ENCODE measurements at places on chromosomes 2 and 18.

DNA sequence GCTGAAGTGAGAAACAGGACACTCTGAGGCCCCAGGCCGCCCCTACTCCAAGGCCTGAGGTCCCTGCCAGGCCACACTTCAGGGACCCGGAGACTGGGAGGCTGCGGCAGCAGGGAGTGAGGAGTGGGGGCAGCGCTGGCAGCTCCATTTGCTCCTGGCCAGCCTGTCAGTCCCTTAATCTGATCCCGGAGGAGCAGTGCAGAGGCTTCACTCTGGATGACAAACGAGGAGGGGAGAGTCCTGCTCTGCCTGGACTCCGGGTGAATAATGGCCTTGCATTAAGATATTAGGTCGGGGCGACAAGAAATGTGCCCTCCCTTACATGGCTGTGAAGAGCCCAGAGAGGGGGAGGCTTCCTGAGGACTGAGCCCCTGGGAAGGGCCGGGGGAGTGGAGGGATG is 14.3 kb upstream of the PRSS56 start:
- DNase-seq, result no peak

DNA sequence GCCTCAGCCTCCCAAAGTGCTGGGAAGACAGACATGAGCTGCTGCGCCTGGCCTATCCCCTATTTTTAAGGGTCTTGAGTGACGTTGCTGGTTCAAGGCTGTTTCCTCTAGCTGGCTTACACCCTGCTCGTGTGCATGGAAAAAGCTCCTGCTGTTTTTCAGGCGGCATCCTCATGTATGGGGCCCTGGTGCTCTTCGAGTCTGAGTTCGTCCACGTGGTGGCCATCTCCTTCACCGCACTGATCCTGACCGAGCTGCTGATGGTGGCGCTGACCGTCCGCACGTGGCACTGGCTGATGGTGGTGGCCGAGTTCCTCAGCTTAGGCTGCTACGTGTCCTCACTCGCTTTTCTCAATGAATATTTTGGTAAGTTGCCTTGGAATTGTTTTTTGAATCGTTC is 22.0 kb upstream of the NFATC1 start:
- DNase-seq, result no peak

GRCh38 chr18:25136416-25137196 is 215.4 kb downstream of the ZNF521 start:
- DNase-seq, result no peak

- DNase-seq, result no peak
Measured at GRCh38 chr2:231795525-231796327, 9.5 kb downstream of the COPS7B start.

DNA sequence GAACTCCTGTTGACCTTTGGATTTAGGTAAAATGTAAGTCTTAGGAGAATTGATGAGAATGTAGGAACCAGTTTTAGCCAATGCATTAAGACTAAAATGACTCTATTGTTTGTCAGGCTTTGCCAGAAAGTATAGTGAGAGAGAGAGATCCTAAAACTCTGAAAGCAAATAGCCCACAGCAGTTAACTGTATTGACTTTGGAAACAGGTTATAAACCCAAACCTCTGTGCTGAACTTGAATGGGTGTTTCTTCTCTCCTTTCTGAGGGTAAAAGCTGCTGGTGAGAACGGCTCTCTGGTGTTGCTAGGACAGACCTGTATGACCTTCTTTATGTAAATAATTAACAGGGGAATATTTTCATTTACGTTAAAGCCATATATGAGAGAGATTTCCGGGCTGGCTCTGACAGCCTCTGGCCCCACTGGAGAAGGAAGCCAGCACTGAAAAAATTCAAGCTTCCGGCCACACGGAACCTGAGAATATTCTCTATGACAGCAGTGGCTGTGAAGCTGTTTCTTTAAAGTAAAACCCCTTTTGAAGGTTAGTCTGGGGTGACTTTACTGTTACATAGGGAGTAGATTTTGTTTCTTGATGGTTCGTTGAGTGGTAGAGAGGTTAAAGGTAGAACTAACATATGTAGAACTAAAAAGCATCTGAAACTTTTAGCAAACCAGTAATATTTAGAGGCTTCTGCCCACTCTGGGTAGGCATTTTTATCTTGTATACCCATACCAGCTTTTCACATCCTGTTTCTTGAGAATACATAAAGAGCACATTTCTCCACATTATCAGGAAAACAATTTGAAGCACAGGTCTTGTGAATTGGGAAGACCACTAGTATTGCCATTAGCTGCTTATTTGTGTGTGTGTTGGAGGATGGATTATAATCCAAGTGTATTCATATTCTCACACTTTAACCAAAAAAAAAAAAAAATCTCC is 123.8 kb downstream of the SPTBN1 start:
- no peak for DNase-seq

GRCh38 chr2:234091432-234091879 is 41.0 kb downstream of the SPP2 start:
- DNase-seq, result no peak

DNA sequence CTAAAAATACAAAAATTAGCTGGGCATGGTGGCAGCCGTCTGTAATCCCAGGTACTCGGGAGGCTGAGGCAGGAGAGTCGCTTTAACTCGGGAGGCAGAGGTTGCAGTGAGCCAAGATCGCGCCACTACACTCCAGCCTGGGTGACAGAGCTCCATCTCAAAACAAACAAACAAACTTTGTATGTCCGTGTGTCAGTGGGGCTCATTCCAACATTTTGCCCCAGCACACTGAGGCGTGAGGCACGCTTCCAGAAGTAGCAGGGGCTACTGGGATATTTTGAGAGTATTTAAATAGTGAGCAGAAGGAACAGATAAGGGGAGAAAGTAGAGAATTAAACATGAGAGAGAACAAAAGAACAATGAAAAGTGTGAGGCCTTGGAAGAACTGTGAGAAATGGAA is 83.3 kb upstream of the TANK start:
- DNase-seq, result no peak

- no peak for DNase-seq
Measured at GRCh38 chr2:59239146-59239545, 998.0 kb upstream of the FANCL start.

GRCh38 chr2:46389417-46389916 is 89.9 kb upstream of the TMEM247 start:
- no peak for DNase-seq

DNA sequence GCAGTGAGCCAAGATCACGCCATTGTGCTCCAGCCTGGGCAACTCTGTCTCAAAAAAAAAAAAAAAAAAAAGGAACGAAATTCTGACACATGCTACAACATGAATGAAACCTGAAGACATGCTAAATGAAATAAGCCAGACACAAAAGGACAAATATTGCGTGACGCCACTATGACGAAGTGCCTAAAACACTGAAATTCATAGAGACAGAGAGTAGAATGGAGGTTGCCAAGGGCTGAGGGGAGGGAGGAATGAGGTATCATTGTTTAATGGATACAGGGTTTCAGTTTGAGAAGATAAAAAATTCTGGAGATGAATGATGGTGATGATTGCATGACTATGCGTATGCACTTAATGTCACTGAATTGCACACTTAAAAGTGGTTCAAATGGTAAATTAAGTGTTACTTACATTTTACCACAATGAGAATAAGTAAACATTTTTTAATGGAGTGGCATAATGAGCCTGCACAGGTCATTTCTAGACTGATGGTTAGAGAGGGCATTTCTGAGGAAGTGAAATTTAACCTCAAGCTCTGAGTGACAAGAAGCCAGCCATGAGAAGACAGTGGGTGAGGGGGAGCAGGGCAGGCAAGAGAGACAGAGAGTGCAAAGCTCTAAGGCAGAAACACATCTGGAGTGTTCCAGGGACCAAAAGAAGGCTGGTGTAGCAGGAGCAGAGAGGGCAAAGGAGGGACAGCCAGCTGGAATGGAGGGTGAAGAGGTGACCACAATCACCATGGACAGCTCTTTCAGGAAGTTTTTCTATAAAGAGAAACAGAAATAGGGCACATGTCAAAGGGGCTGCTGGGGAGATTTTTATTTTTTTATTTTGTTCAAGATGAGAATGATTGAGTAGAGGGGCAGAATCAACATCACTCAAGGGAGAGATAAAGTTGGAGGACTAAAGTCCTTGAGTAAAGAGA is 20.6 kb upstream of the EXOC6B start:
- no peak for DNase-seq

DNA sequence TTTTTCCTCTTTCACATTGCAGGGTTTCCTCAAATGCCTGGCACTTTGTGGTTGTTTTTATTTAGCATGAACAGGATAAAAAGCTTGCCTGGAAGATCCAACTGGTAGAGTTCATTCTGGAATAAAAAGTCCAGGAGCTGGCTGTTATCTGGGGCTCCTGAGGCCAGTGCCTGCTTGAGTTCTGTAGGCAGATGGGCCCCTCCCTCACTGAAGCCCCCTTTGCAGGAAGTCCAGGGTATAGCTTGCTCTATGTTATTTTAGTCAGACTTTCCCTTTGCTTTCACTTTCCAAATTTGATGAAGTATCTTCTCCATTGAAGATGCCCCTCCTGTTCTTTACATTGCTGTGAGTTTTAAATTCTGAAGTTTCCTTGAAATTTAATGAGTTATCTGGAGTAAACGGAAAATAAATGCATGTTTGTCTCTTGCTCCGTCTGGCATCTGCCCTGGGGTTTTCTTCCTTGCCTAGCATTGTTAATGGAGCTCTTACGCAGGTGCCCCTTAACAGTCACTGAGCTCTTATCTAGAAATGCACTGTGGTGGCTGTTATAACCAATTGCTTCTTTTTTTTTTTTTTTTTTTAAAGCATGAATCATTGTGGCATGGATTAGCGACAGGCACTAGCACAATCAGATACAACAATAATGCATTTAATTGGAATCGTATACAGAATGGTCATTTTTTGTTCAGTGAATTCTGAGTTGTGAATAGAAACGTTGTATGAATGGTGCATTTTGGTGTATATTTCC is 27.0 kb upstream of the LPIN1 start:
- no peak for DNase-seq

DNA sequence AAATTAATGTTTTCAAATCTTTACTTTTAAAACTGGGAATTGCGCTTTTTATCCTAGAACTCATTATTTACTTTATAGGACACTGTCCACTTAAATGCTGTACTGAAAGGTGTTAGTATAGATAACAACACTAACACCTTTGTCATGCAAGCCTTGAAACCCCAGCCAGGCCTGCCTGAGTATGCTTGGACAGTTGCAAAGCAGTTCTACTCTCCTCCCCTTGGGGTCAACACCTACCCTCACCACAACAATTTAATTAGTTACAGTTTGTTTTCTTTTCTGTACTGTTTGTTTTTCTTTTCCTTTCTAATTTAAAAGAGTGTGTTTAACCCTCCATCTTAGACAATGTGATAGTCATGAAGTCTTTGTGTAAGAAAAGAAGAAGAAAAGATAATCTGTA is 18.9 kb upstream of the FAM98A start:
- DNase-seq, result no peak

- no peak for DNase-seq
Measured at GRCh38 chr18:31563778-31564177, 27.9 kb upstream of the TTR start.

DNA sequence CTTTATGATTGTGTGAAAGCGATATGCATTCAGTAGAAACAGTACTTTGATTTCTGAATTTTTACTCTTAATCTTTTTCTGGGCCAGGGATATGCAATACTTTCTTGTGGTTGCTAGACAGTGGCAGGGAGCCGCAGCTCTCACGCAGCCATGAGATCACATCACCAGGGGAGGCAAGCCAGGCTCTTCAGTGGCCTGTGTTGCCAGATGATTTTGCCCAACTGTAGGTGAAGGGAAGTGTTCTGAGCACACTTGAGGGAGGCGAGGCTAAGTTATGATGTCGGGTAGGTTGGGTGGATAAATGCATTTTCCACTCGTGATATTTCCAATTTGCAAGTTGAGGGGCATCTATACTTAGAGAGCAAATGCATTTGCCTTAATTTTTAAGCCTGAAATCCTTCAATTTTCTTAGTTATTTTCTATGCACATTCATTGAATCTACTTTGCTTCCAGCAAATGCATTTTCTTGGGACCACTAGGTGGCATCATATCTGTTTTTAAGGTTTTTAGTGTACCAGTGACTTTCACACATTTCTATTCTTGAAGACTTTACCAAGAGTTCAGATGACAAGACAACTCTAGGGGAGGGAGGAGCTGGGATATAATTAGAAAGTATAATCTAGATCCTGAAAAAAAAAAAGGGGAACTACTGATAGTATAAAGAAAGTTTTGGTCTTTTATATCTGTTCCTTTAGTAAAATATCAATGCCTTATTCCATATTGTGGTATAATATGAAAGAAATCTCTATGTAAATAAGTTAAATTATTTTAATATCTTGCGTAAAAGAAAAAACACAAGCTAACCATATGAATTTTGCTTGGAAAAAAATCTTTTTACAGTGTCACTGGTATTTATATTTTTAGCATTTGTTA is 643.3 kb downstream of the SOCS6 start:
- no peak for DNase-seq

DNA sequence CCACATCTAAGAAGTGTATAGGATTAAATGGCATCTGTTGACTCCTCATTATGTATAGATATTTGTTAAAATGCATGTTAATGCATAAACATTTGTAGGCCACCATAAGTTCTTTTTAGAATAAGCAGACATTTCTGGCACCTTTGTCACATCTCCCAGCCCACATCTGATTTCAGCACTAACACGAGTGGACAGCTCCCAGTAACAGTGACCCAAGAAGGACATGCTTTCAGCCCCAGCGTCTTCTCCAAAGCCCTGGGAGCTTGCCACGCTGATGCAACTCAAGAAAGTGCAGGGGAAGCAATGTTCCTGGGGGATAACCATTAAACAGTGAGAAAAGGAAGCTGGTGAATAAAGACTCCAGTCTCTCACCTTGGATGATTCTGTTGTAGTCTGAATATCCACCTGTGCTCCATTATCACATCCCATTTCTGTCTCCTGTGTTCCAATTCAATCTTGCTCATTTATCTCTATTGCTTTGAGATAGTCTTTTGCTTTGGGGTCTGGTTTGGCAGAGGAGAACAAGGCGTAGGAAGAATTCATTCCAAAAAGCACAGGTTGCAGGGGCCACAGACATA is 182.6 kb upstream of the THSD7B start:
- DNase-seq, result no peak

GRCh38 chr2:127324635-127325034 is 30.7 kb upstream of the ERCC3 start:
- no peak for DNase-seq

GRCh38 chr2:222504191-222504590 is 79.8 kb downstream of the SGPP2 start:
- DNase-seq, result no peak

DNA sequence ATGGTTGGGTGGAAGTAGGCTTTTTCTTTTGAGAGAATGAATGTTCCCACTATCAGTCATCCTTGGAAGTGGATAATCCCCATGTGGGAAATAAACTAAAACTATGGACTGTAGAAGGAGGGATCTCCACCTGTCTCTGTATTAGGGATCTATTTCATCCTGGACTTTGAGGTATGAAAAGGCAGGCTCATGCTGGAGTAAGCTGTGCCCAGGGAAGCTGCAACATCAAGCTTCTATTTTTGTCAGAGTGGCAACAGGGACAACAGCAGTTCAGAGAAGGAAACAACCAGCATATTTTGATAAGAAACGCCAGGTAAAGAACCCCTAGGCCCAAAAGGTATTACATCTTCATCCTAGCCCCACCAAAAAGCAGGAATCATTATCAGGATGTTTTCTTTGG is 122.0 kb downstream of the MDH1 start:
- DNase-seq, result no peak
